ENCODE measurements at places on chromosomes 2 and 18.
A peak's percentile ranks its signal among the peaks of the same experiment; 100 is the strongest.

DNA sequence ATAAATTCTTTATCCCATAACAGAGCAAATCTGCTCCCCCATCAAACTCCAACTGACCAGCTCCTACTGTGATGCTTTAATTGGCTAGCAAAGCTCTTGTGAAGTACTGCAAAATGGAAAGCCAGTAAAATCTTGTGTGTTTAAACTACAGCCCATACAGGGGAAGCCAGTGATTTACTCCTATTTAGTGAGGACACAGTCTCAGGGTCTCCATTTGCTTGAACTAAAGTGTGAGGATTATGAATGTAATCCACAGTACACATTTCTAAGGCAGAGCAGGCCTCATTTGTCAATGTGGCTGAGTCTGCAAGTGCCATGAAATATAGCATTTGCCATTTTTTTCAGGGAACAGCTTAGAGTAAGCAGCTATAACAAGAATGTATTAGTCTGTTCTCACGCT lies 259.3 kb downstream of the PIEZO2 start:
- DNase-seq, result no peak

- peak; percentile 87 for DNase-seq
Measured at GRCh38 chr2:127145280-127145895, 38.4 kb upstream of the BIN1 start.

GRCh38 chr2:121171625-121172119 lies 113.3 kb downstream of the TFCP2L1 start:
- DNase-seq, result no peak

DNA sequence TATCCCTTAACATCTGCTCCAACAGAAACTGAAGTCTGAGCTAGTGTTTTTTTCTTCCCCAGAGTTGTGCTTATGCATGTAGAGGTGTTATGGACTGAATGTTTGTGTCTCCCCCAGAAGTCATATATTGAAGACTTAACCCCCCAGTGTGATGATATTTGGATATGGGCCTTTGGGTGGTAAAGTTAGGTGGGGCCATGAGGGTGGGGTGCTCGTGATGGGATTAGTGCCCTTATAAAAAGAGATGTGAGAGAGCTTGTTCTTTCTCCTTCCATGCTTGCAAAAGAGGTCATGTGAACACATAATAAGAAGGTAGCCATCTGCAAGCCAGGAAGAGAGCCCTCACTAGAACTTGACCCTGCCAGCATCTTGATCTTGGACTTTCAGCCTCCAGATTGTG lies 34.4 kb upstream of the APOB start:
- DNase-seq, result no peak

All from fibroblast of skin of right biceps (primary cell).